Fibroblast of the aortic adventitia (primary cell): ENCODE measurements at places on chromosomes 5 and 9.
A peak's percentile ranks its signal among the peaks of the same experiment; 100 is the strongest.

GRCh38 chr9:19598722-19599121 lies 189.9 kb downstream of the ACER2 start:
- DNase-seq: no peak

DNA sequence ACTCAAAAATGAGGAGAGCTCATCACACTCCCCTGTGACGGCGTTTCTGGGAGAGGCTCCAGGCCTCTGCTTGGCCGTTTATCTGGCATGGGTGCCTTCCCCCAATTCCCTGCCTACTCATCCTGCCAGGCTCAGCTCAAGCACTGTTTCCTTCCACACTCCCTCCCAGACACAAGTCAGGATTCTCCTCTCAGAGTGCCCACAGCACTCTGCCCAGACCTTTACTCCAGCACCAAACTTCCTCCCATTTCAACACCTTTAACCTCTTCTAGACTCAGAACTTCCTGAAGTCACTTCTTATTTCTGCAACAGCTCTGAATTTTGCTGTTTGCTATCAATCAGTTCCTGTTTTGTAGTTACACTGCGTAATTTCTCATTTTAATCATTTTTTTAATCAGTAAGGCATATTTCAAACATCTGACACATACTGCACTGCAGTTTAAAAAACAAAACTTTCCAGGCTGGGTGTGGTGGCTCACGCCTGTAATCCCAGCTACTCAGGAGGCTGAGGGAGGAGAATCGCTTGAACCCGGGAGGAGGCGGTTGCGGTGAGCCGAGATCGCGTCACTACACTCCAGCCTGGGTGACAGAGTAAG lies 16.0 kb downstream of the TRMO start:
- DNase-seq: peak; percentile 21

GRCh38 chr9:35813434-35814105 lies 1.3 kb downstream of the HINT2 start:
- peak; percentile 25 for DNase-seq

DNA sequence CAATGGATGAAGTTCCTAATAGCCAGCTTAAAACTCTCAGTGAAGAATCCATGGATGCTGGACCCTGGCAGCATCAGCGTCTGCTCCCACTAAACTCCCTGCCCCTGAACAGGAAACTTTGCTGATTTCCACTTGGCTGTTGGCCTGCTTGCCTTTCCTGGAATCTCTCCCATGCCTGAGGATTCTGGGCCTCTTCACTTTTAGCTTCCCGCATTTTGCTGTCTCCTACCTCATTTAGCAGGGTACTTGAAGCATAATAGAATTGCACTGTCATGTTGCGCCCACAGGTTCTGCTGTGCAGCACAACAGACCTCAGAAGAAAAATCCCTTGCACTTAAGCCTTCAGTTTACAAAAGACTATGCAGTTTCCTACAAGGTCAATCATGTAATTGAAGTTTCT lies 127.6 kb downstream of the DROSHA start:
- DNase-seq: peak; percentile 7

DNA sequence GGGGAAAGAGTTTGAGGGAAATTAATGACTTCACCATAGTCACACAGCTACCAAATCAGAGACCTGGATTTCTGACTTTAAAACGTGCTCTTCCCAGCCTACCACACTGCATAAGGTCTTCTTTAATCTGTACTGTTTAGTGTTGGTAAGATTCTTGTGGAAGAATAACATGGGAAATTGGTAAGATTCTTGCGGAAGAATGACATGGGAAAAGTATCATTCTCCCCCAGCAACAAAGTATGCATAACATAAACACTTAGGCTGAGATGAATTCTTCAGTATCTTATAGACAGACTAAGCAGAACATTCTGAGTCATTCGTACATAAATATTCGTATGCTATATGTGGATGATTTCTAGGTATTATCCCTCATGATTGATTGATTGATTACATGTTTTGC lies 170.4 kb downstream of the FOCAD start:
- no peak for DNase-seq

DNA sequence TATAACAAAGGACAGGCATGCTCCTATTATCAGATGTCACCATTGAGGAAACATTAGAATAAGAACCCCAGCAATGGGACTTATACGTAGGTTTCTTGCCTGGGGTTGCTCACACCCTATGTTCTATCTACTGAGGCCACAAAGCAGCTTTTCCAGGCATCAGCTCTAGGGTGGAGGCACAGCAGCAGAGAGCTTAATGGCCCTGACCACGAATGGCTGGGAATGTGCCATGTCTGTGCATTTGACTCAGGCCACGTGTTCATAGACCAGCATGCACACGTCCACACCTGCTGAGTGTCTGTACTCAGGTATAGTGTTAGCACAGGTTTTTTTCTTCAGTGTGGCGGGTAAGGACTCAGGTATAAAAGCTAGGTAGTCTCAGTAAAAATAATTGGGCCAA lies 129.4 kb downstream of the AOPEP start:
- no peak for DNase-seq
